CD4-positive, alpha-beta T cell treated with Interleukin-15 for 4 hours (primary cell): ENCODE measurements at places on chromosomes 11 and 22.

DNA sequence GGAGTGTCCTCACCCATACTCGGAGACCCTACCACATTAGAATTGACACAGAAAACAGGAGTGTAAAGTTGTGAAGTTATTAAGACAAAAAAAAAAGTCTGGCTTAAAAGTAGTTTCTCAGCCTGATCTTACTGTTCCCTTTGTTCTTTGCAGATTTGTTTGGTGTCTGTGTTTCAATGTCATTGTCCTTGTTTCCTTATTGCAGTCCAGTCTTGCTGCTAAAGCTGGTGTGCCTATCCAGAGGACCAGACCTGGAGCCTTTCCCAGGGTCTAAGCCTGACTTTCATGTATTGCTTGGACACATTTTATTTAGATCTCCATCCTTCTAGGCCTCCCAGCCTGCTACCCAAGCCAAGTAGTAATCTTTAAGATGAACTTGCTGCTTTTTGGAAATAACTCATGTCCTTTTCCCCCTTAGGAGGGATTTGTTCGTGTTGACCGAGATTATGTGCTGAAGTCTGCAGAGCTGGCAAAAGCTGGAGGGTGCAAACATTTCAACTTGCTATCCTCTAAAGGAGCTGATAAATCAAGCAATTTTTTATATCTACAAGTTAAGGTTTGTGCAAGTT lies 11.3 kb upstream of the PRMT3 start:
- DNase-seq = no peak

- DNase-seq = no peak
Measured at GRCh38 chr11:64998141-64998540, 1.4 kb upstream of the BATF2 start.

- no peak for DNase-seq
Measured at GRCh38 chr22:25964961-25965730, 204.1 kb upstream of the SEZ6L start.

- DNase-seq = peak; percentile 35
Measured at GRCh38 chr22:46737105-46737975, 712 bp downstream of the CERK start.

- DNase-seq = no peak
Measured at GRCh38 chr11:6240139-6240538, 1.2 kb downstream of the CNGA4 start.

- no peak for DNase-seq
Measured at GRCh38 chr11:122091835-122092234, 24.2 kb downstream of the BLID start.

- DNase-seq = no peak
Measured at GRCh38 chr22:35398591-35398973, 1.4 kb upstream of the MCM5 start.

- DNase-seq = no peak
Measured at GRCh38 chr11:105574974-105575373, 34.9 kb upstream of the GRIA4 start.

DNA sequence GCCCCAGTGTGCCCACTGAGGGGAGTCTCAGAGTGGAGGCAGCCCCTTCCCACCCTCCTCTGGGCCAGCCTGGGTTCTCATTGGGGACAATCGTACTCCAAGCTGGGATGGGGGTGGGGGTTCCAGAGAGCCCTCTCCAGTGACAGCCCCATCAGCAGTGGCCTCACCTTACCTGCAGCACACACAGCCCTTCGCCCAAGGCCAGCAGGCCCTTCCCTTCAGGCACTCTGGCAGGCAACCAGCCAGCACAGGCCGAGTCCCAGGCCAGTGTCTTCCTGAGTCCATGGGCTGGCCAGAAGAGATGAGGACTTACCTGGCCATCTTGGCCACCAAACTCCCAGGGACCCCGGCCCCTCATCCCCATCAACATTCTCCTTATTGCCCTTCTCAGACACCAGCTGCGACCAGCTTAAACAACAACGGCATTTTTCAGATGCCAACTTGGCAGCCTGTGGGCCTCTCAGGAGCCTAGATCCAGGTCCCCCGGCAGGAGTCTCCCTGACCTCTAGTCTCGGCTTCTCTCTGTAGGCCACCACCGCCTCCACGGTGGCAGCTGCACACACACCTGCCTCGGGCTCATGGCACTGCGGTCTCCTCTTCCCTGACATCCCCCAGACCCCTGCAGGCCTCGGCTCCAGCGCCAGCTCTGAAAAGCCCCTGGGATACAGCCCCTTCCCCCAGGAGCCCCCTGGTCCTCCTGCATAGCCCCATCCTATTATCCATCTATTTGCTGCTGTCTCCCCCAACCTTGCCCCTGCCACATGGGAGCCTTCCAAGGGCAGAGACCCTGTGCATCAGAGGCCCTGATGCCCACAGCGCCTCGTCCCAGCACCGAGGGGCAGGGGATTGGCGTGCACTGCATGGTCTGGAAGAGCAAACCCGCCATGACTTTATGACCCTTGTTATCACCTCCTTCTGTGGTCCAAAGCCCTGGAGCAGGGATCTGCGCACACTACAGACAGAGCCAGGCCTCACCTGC lies 111.2 kb upstream of the FGF3 start:
- no peak for DNase-seq

GRCh38 chr22:26894766-26895485 lies 237.5 kb downstream of the MIAT start:
- no peak for DNase-seq

DNA sequence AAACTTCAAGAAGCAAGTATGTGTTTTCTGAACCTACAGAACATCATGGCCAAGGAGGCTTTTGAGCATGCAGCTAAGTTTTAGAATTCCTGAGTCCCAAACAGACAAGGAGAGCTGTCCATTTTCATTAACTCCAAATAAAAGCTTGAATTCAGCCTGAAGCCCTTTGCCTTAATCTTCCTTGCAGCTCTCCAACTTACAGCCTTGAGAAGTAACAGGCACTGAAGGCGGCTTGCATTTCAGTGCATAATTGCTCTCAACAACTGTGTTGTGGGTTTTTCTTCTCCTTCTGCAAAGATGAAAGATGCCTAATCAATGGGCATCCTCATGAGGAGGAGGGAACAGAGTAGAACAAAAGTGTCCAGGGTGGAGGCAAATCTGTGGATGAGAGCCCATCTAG lies 286.0 kb downstream of the FAT3 start:
- no peak for DNase-seq

DNA sequence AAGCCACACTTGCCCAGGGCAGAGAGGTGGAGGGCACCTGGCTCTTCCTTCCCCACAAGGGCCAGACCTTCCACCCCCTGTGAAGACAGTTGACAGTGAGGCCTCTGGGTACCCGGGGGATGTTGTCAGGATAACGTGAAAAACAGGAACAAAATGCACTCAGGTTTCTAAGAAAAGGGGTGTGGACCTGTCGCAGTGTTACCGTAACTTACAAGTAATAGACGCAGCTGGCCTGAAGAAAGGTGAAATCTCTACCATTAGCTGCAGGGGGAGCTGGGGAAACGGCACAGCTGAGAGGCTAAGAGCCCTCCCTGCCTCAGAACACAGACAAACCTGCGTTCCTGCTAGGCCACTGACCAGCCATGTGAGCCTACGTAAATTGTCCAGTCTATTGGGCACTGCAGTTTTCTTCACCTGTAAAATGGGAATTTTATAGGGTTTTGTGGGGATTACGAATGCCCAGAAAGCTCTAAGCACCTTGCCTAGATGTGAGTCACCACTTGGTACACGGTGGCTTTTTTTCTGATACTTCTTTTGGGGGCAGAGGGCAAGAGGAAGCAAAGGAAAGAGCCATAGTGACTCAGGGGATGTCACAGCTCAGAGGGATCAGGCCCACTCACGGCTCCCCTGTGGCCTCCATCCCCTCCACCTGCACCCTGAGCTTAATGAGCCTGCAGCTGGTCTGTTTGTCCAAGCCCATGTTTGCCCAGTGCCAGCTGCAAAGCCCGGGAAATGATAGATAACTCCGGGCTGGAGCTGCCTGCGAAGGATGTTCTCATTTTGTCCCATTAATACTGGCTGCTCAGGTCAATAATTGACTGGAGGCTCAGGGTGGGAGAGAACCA lies 18.4 kb upstream of the CABP7 start:
- peak; percentile 29 for DNase-seq

DNA sequence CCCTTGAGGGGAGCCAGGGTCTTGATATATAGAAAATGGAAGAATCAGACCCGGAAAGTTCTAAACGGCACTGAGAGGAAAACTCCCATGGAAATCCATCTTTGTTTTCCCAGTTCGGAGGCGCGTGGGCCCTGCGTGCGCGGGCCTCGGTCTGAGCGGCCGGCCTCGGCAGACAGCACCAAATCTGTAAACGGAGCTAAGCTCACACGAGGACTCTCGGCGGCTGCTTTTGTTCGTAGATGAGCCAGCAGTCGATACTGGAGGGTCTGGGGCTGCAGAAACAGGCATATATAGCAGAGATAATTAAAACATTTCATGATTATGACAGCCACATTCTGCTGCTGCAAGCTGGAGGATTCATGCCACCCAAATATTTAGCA lies 68.5 kb upstream of the PPARA start:
- DNase-seq = no peak

DNA sequence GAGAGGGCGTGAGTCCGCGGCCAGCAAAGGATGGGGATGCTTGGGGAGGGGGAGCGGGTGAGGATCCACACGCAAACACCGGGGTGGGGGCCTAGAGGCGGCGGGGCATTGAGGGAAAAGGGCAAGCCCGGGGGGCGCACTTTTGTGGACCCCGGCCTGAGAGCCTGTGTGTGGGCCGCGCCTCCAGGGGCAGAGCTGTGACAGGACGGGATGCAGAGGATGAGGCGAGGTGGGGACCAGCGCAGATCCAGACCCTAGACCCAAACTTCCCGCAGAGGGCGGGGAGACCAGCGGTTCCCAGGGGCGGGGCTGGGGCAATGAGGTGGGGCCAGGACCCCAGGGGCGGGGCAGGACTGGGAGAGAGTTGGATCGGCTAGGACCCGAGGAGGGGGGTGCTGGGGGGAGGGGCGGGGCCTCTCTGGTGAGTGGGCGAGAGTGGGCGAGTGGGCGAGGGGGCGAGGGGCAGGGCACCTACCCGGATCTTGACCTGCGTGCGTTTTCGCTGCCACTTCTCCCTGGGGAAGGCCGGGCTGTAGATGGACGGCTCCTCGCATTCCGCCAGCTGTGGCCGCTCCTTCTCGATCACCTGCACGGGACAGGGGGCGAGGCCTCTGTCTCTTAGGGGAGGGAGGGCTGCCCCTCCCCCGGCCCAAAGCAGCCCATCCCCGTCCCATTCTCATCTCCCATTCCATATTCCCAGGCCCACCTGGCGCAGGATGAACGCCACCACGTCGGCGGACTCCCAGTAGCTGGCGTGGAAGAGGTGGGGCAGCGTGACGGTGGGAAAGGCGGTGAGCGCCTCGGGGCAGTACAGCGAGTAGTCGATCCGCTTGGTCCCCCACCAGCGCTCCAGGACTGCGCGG lies 10.6 kb downstream of the PITPNM1 start:
- DNase-seq = no peak

DNA sequence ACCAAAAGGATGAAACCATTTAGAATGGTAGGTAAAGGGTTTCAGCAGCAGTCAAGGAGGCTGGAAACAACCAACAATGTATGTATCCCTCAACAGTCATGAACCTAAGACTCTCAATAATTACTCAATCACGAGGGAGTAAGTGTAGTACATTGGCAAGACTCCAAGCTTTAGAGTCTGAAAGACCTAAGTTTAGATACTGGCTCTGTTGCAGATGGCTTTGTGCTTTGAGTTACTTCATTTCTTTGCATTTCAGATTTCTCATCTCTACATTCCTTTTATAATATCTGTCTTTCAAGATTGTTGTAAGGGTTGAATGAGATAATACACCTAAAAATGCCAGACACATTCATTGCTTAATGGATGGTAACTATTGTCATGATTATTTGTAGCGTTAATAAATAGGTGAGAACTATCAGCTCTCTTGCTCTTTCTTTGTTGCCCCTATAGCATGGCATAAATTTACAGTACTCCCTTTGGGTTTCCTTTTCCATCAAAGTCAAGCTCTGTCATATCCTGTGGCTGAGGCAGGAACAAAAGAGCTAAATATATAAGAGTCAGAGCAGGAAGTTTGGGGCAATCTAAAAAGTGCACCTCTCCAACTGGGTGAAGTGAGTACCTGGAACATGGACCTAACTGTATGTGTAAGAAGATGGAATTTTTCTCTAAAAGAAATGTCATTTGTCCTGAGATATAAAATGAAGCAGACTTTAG lies 228.2 kb upstream of the ZC3H12C start:
- DNase-seq = no peak

GRCh38 chr22:34800260-34800980 lies 265.5 kb upstream of the ISX start:
- no peak for DNase-seq

DNA sequence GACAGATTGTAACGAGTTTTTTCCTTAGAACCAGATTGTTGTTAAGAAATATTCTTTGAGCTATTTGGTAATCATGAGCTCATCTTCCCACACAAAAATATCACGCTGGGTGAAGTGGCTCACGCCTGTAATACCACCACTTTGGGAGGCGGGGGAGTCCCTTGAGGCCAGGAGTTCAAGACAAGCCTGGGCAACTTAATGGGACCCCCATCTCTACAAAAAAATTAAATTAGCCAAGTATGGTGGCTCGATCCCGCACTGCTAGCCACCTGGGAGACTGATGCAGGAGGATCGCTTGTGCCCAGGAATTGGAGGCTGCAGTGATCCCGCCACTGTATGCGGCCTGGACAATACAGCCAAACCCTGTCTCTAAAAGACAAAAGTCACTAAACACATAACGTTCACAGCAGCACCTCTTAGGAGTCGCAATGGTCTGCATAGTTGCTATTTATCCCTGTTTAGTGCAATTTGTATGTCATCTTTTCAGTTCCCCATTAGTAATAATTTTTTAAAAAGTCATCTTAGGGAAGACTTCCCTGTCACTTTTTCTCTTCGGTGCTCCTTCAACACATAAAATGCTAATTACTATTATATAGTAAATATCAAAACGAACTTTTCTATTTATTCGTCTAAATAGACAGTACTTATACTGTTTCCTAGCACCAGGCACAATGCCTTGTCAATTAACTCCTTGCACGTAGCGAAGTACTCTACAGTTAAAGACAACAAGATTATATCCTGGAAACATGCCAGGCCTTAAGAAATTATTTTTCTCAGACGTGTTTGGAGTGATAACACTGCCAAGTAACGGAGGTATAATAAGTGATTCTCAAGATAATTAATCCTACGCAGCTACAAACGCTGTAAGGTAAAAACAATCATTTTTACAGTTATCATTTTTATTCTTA lies 1.1 kb downstream of the ST13 start:
- DNase-seq = peak; percentile 6

- no peak for DNase-seq
Measured at GRCh38 chr22:49091917-49092545, 735.6 kb downstream of the BRD1 start.

DNA sequence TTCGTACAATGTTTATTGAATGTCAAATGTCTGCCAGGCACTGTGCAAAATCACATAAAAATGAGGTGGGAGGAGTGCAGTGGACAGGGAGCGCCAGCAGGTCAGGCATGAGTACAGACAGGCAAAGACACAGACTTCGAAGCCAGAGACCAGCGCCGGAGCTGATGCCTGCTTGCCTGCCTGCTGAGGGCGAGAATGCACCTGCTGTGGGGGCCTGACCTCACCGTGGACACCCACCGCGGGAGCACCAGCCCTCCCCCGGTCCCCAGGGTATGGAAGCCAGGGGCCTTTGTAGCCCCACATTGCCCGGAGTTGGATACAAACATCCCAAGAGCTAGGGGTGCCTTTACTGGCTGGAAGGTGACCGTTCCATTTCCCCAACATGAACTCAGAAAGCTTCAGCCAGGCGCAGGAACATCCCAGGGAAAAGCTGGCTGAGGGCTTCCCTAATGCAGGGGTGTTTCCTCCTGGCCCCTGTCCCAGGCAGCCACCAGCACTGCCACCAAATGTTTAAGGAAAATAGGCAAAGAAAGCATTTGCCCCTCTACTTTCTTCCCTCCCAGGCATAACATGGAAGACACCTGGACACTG lies 17.9 kb downstream of the IFITM10 start:
- DNase-seq = no peak

GRCh38 chr11:45321669-45322068 lies 35.5 kb upstream of the SYT13 start:
- DNase-seq = no peak
